IPS-NIHi11 (cell line): ENCODE measurements at places on chromosomes 6 and 20.

- no peak for DNase-seq
Measured at GRCh38 chr6:74409447-74409846, 713.4 kb downstream of the CD109 start.

GRCh38 chr20:595330-596308, 14.5 kb downstream of the TCF15 start:
- DNase-seq = peak; percentile 54

GRCh38 chr6:28161410-28162079, 19.9 kb downstream of the ZKSCAN8 start:
- DNase-seq = peak; percentile 85

DNA sequence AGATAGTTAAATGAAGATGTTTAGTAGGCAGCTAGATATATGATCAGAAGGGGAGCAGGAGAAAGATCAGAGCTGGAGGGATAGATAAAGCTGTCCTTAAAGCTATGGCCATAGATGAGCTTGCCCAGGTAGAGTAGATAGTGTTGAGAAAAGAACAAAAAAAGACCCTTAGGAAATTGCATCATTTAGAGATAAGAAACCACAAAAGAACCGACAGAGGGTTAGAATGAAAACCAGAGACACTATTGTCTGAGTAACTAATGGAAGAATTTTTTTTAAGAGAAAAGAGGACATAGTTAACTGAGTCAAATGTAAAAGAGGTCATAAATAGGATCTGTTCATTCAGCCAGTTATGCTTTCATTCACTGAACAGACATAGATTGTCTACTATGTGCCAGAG, 101.8 kb downstream of the TNFAIP3 start:
- no peak for DNase-seq

GRCh38 chr6:48178700-48179099, 67.7 kb upstream of the PTCHD4 start:
- DNase-seq = no peak

DNA sequence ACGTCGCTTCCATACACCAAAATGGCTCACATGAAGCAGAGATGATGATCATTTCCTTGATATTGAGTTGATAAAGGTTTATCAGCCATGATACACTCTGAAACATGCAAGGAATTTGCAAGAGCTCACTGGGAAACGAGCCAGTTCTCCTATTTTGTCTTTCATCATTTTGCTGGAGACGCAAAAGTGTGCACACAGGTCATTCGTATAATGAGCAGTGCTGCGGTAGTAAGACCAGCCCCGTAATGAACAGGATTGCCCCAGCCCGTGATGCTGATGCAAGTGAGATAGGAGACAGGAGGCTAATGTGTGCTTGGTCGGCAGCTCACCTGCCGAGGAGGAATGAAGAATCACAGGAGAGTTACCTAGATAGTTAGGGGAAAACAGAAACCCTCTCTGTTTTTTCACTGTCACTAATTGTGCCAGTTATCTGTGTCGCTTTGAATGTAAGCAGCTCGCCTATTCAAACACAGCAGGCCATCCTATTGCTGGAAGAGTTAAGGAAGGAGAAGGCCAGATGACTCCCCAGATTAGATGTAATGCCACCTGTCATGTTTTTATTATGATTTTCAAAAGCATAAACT, 391.8 kb downstream of the SAMD5 start:
- DNase-seq = no peak

DNA sequence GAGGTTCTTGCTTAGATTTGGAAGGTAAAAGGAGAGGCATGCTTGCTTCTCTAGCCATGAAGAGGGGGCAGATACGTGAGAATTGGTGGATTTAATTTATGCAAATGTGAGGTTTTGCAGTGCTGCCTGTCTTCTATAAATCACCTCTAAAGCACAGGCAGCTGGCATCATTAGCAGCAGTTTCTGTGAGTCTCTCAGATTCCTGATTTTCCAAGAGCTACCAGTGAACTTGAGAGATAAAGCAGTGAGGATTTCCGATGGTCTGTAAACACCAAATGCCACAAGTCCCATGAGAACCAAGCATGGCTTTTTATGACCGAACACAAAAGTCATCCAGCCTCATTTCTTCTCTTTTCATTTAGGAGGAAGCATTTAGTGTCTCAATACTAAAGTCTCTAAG, 3.2 kb upstream of the SIRPB2 start:
- no peak for DNase-seq

DNA sequence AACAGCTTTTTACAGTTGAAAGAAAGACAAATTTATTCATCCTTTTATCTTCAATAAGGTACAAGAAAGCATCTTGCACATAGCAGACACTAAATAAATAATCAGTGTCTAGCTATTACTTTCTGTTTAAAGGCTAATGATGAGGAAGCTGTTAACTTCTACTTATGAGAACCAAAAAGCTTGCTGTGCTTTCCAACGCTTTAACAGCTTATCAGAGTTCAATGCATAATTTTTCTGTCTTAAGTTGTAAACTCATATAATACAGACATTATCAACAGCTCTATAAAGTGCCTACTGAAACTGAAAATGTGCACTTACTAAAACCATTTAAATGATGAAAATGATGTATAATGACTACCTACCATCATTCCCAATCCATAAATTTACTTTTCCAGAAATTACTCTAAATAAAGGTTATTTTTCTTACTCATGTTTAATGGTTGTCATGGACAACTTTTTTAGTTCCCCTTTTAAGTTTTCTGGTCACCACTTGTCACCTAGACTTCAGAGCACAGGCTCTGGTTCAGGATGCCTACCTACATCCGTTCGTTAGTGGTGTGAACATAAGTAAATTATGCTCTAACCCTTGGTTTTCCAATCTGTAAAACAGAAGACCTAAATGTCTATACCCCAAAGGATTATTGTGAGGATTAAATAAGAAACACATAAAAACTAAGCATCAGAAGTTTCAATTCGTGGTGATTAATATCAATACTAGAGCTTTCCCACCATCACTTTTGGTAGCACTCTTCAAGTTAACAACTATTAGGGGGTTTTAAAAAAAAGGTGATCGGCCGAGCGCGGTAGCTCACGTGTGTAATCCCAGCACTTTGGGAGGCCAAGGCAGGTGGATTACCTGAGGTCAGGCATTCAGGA, 8.0 kb downstream of the PNISR start:
- DNase-seq = no peak

- DNase-seq = no peak
Measured at GRCh38 chr20:8095648-8096572, 36.2 kb upstream of the PLCB1 start.

- no peak for DNase-seq
Measured at GRCh38 chr6:70310063-70310694, 7.3 kb upstream of the COL9A1 start.

DNA sequence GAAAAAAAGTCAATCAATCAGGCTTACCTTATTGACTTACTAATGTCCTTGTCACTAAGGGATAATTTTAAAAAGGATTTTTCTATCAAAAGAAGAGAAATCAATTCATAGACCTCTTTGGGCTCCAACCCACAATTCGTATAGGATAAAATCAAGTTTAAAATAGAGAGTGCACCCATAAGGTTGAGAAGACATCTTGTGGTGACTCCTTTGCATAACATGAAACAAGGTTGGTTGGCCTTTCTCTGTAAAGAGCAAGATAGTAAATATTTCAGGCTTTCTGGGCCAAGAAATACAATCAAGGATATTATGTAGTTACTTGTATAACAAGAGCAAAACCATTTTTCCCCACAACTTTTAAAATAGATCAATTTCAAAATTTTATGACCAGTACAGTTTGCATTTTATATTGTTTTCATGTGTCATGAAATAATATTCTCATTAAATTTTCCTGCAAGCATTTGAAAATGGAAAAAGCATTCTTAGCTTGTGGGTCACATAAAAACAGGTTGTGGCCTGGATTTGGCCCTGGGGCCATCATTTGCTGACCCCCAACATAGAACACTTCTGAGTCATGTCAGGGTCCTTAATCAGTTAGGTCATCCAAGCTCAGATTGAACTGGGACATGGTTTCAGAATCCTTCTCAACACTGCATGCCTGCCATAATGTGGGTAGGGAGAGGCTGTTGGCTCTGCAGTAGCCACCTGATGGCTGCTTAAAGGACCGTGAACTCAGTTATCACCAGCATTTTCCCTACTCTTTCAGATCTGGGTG, 76.7 kb downstream of the MYB start:
- DNase-seq = no peak

DNA sequence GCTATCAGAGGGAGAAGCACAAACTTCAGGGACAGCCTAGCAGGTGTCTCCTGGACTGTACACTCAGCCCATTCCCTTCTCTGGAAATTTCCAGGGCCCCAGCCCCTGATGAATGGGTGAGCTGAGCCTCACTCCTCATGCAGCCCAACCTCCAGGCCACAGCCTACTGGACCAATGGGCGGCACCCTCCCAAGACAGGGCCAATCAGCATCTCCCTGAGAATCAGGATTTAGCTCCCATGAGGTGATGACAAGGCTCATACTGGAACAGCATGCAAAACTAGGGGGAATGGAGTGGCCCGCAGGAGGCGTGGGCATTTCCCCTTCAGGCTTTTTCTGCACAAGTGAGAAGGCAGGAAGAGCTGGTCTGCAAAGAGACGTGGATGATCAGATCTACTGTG, 29.0 kb downstream of the NFATC2 start:
- DNase-seq = no peak

- DNase-seq = no peak
Measured at GRCh38 chr6:150372051-150372450, 3.2 kb downstream of the IYD start.

- peak; percentile 46 for DNase-seq
Measured at GRCh38 chr6:49849213-49849907, 17.0 kb downstream of the CRISP1 start.

GRCh38 chr6:27994616-27995015, 37.6 kb downstream of the OR2B6 start:
- no peak for DNase-seq

GRCh38 chr6:165181951-165182414, 127.4 kb downstream of the C6orf118 start:
- DNase-seq = no peak

- no peak for DNase-seq
Measured at GRCh38 chr20:47266847-47267515, 89.5 kb downstream of the ZMYND8 start.

- DNase-seq = no peak
Measured at GRCh38 chr6:121443971-121444541, 8.6 kb downstream of the GJA1 start.

DNA sequence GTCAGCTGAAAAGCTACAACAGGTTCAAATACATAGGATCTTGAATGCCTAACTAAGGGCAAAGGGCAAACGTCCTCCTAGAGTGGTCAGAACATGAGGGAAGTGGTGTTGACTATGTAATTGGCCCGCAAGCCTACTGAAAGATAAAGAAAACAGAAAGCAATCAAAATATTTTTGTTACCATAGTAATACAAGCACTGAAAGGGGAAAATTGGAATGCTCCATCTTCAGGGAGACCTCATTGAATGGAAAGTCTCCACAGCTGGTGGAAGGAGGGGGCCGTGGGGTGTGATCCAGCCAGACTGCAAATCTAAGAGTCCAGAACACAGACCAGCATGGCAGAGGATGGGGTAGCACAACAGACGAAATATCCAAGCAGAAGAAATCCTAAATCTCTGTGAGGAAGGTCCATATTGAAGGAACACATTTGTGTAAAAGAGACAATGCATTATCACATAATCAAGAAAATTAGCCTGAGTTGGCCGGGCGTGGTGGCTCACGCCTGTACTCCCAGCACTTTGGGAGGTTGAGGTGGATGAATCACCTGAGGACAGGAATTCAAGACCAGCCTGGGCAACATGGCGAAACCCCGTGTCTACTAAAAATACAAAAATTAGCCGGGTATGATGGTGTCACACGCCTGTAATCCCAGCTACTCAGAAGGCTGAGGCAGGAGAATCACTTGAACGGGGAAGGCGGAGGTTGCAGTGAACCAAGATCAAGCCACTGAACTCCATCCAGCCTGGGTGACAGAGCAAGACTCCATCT, 39.5 kb downstream of the MTFR2 start:
- no peak for DNase-seq

DNA sequence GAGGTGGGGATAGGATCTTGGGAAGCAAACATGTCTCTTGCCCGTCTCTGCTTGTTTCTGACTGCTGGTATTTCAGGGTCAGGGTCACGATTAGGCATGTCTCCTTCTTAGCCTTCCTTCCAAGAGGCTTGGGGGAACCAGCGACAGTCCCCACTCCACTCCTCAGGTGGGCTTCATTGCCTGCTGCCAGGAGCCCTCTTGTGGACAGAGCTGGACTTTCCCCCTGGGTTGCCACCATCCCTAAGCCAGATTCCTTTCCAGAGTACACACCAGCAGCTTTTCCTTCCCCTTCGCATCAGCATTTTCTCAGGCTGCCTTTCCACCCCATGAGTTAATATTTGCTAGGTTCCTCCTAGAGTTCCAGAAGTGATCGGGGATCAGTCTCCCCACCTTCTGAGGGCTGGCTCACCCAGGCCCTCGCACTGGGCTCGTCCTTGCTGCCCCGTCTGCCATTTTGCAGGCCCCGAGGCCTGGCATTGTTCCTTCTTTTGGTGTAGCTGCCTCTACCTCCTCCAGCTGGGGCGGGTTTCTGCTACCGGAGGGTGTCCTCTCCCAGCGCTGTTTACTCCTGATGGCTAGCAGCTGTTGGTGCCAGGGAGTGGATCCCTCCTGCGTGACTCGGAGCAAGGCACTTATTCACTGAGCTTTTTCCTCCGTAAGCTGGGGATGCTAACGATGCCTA, 8.8 kb upstream of the C20orf144 start:
- DNase-seq = peak; percentile 83

DNA sequence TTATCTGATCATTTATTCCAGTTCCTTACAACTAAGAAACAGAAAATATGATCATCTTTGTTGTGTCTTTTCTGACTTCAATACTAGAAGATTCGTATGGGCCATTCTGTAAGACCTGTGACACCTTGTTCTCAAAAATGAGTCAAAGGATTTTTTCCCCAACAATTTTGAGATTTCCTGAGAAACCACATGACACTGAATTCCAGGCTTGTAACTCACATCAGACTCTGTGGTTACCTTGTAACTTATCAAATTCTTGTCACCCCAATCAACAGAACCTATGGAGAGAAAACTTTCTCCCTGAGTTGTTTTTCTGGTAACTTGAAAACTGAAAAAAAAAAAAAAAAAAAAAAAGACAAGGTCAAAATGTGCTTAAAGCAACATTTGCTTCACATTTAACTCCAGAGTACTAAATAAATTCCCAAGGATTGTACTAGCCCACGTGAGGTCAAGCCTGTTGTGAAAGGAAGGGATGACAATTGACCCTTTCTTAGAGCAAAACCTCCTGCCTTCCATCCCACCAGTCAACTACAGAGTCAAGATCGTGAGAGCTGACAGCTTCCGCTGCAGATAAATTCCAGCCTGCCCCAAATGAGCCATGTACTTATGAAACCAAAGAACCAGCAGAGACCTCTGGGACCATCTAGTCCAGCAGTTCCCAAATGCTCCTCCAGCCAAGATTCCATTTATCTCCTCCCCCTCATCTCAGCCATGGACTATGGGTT, 140.3 kb downstream of the TBX18 start:
- DNase-seq = no peak

GRCh38 chr20:18543932-18544331, 23.3 kb upstream of the SMIM26 start:
- DNase-seq = no peak

GRCh38 chr6:14933183-14933544, 312.7 kb upstream of the JARID2 start:
- no peak for DNase-seq
